ENCODE measurements at places on chromosomes 6 and 20. TPM values are rescaled to one million over a fixed set of nuclear protein-coding genes. Genes with fewer than 3 reads are reported as not detected.

LRRN4 gene
- total RNA-seq = not detected

GPX5 gene
- not detected for total RNA-seq

ECT2L gene
- not detected for total RNA-seq

CFAP61 gene
- total RNA-seq = 0.17 TPM

SIRPD gene
- not detected for total RNA-seq

HLA-DQB2 gene
- not detected for total RNA-seq

PNPLA1 gene
- total RNA-seq = not detected

DAAM2 gene
- total RNA-seq = 7.4 TPM

ATAT1 gene
- total RNA-seq = 6.3 TPM

FAM83C gene
- not detected for total RNA-seq

SAPCD1 gene
- 1.9 TPM for total RNA-seq

NFATC2 gene
- total RNA-seq = under 0.01 TPM

PACRG gene
- total RNA-seq = 1.3 TPM

GSTA3 gene
- not detected for total RNA-seq

SULF2 gene
- total RNA-seq = 0.29 TPM

MAP3K7 gene
- total RNA-seq = 40.9 TPM

FNDC1 gene
- 0.17 TPM for total RNA-seq

RAMACL gene
- 2.5 TPM for total RNA-seq

LPIN3 gene
- total RNA-seq = 5.4 TPM

ZNF335 gene
- total RNA-seq = 16.2 TPM

TBXT gene
- not detected for total RNA-seq

SLC22A16 gene
- 0.15 TPM for total RNA-seq

SNPH gene
- total RNA-seq = 12.8 TPM

GNAS-AS1 gene
- 1.3 TPM for total RNA-seq

TGM2 gene
- total RNA-seq = 109 TPM

RIN2 gene
- total RNA-seq = 59.2 TPM

SAMD5 gene
- total RNA-seq = 2.6 TPM

GRM1 gene
- under 0.01 TPM for total RNA-seq

WFDC9 gene
- total RNA-seq = not detected

PTCRA gene
- not detected for total RNA-seq

FIG4 gene
- total RNA-seq = 27.8 TPM

GSTA2 gene
- not detected for total RNA-seq

NRSN1 gene
- total RNA-seq = not detected

OXT gene
- total RNA-seq = not detected

LY6G6D gene
- total RNA-seq = not detected

TAP2 gene
- 29.1 TPM for total RNA-seq

SRMS gene
- total RNA-seq = not detected

TAGAP gene
- total RNA-seq = not detected

OR2B2 gene
- total RNA-seq = not detected

SLC22A2 gene
- total RNA-seq = not detected

AHI1 gene
- total RNA-seq = 20.4 TPM

ANKEF1 gene
- total RNA-seq = 5.0 TPM

E2F3 gene
- total RNA-seq = 4.9 TPM

PLCB4 gene
- 9.3 TPM for total RNA-seq

DEFB115 gene
- total RNA-seq = not detected

FILIP1 gene
- total RNA-seq = 0.29 TPM

ZNF165 gene
- 0.29 TPM for total RNA-seq

RRAGD gene
- 1.3 TPM for total RNA-seq

BMP6 gene
- total RNA-seq = 1.3 TPM

UBD gene
- 0.66 TPM for total RNA-seq

MYT1 gene
- under 0.01 TPM for total RNA-seq

HLA-DRB5 gene
- total RNA-seq = 0.15 TPM

UNC5CL gene
- total RNA-seq = under 0.01 TPM

TFAP2C gene
- not detected for total RNA-seq

Data from smooth muscle cell of trachea (primary cell).